GM12864 (cell line): ENCODE measurements at places on chromosomes 11 and 22.

- peak; percentile 72 for DNase-seq
Measured at GRCh38 chr11:88543902-88544655, 206.5 kb upstream of the CTSC start.

DNA sequence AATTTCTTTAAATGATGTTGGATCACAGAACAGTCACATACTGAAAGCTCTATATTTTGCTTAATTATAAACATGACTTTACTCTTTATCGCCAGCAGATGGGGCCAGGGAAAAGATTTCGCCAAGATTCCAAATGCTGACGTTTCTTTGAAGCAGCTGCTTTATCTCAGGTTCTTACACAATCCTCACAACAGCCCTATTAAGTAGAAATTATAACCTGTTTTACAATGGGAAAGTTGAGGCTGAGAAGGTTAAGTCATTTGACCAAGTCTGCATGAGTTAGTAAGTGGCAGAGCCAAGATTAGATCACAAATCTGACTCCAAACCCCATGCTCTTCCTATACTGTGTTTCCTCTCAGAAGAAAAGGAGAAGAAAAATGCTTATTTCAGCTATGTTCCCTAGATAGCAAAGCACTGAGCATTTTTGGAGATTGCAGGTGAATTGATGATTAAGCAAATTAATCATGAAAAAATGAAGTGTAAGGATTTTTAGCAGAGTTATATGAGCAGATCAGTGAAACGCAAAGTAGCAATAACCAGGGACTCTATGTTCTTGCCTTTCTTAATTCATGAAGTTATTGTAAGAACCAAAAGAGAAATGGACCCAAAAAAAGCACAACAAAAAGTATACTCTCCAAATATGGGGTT lies 79.0 kb downstream of the AASDHPPT start:
- DNase-seq, result no peak

- DNase-seq, result no peak
Measured at GRCh38 chr11:90321018-90321417, 98.2 kb upstream of the CHORDC1 start.

GRCh38 chr11:66068923-66069714 lies 953 bp upstream of the PACS1 start:
- peak; percentile 59 for DNase-seq

GRCh38 chr22:26295563-26296126 lies 126.4 kb downstream of the SEZ6L start:
- no peak for DNase-seq
